ENCODE measurements at places on chromosomes 5 and 9. TPM values are rescaled to one million over a fixed set of nuclear protein-coding genes. Genes with fewer than 3 reads are reported as not detected.

The FREM1 gene
- total RNA-seq, result 0.14 TPM

The HSPB3 gene
- not detected for total RNA-seq

The GARNL3 gene
- total RNA-seq, result 3.4 TPM

The TEK gene
- under 0.01 TPM for total RNA-seq

Measured in nasal cavity respiratory epithelium epithelial cell of viscerocranial mucosa (primary cell).